ENCODE measurements at places on chromosomes 4 and X. TPM values are rescaled to one million over a fixed set of nuclear protein-coding genes. Genes with fewer than 3 reads are reported as not detected.

DNA sequence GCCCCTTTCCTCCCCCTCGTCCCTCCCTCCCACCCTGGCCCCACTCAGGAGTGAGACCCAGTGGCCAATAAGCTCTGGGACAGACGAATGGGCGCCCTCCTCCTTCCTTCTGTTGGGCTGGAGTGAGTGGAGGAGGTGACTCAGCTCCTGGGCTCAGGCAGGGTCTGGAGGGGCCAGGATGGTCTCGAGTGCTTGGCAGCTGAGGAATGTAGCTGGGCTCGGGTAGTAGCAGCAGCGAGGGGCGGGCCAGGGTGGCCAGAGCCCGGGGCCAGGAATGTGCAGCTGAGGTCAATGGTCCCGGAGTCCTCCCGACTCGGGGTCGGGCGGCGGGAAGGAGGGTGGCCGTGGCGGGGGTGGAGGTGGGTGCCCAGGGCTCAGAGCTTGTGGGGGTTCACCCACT, 15.0 kb downstream of the G6PD start:
- no peak for DNase-seq

DNA sequence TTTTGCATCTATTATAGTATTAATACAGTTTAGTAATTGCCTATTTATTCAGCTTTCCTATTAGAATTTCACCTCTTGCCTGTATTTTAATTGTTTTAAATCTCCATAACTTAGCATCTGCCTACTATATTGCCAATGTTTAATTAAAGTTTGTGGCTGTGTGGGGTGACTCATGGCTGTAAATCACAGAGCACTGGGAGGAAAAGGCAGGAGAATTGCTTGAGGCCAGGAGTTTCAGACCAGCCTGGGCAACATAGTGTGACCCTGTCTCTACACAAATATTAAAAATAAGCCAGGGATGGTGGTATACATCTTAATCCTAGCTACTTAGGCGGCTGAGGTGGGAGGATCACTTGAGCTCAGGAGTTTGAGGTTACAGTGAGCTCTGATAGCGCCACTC, 14.5 kb upstream of the CCSER1 start:
- no peak for DNase-seq

Gene EVC2
- total RNA-seq: 6.4 TPM

Gene GABRG1
- total RNA-seq: 0.36 TPM

DNA sequence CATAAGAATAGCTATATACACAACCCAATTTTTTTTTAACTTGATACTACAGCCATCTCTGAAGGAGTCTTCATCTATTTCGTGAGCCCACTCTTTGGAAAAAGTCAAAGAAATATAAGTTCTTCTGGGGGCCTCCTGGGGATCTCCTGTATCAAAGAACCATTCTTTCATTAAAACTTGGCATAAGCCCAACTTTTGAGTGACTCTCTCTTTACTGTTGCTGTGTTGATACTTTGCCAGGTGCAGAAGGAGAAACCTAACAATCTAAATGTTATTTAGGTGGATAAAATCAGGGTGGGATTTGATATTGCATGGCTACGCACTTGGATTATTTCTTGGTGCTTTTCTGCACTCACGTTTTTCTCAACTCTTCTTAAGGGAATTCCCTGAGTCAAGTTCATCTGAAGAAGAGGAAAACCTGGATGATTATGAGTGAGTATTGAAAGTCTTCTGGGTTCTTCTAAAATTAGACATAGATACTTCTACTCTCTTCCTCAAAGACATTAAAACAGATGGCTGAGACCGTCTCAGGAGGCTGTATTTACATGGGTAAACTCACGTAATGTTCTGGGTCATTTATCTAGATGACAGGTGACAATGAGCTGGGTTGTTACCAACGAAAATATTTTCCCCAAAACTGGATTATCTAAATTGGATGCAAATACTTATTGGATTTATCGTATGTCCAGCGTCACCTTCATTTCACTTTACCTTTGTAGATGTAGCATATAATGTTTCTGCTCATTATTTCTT, 25.2 kb downstream of the BMX start:
- DNase-seq: no peak

Gene EIF2S3
- total RNA-seq: 259 TPM

DNA sequence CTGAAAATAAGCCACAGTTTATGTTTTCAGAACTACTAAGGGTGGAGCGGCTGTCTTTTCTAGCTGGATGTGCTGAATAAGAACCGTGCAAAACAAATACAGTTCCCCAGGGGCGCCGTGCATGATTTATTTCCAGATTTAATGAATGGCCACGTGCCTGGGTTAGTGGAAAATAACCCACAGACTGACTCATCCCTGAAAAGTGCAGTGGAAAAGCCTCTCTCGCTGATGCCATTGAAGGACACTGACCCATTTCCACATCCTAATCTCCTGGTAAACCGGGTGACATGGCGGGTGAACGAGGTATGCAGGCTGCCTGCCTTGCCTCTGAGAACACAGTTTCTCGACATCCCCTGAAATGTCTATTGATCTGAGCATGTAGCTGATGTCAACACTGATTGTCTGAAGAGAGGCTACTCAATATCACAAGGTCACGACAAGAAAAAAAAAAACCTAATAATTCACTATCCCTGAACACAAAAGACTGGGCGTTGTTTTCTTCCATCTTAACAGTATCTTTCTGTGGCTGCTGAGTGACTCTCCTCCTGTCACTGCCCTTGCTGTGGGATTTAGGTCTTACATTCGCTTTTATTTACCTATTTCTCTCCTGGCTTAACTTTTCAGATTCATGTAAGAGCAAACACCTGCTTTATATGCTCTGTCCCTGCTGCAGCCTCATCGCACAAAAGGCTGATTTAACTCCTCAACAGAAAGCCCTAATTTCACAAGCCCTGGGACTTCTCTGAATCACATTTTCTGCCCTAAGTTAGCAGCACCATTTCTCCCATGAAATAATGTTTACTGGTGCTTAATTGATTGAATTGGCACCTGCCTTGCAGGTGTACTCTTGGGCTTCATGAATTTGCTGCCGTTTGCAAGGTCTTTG, 76.9 kb upstream of the SCOC start:
- DNase-seq: no peak

Gene REELD1
- total RNA-seq: not detected

- no peak for DNase-seq
Observed at GRCh38 chrX:71102292-71102691, 4.2 kb downstream of the CXorf65 start.

- no peak for DNase-seq
Observed at GRCh38 chr4:184312126-184312525, 94.5 kb upstream of the ENPP6 start.

GRCh38 chr4:118287711-118288451, 64.9 kb downstream of the PRSS12 start:
- DNase-seq: no peak

DNA sequence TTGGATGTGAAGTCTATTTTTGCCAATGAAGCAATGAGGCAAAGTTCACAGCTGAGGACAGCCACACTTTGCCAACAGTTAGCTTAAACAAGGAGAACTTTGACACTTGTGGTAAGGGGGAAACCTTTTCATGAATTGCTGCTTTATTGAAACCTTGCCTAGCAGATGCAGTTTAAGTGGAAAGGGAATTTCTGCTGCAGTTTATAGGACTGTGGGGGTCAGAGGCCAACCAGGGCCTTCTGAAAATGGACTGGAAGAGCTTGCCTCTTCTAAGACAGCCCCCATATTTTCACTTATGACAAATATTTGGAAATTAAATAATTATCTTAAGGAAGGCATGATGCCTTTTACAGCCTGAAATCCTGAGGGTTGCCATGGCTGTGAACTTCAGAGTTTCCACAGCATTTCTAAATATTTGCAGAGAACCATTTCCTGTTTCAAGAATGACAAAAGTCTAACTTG, 550.3 kb downstream of the RAB28 start:
- no peak for DNase-seq

- no peak for DNase-seq
Observed at GRCh38 chr4:149735796-149736195, 79.8 kb downstream of the IQCM start.

DNA sequence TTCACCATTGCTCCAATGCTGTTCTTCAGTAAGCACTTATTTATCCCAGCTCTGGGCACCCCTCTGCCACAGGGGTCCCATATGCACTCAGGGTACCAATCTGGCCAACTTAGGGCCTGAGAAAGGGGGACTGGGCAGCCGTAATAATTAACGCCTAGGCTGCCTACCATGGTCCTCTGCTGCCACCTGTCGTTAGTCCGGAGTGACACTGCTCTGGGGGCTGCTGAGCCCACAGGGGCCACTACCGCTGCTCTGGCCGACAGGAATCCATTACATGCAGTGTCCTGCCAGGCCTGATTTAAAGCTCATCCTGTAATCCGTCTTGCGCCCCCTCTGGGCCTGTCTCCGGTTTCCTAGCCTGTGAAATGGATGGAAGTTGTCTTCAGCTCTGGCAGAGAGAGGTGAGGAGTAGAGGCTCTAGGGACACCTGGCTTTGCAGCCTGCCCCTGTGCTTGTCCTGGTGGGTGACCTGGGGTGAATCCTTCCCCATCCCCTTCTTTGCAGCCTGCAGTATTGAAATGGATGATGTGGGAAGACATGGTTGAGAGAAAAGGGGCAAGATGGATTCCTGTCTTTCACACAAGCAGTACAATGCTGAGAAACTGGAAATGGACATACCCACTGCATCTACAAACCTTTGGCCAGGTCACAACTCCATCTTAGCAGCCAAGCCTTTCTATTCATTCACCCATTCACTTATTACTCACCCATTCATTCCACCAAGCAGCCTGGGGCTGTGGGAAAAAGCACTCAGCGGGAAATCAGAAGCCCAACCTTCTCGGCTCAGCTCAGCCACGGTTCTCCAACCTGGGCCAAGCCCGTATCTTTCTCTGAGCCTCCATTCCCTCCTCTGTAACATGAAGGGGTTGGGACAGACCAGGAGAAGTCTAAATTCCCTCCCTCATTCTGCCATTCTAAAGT, 116.3 kb upstream of the NALF2 start:
- DNase-seq: peak; percentile 80

DNA sequence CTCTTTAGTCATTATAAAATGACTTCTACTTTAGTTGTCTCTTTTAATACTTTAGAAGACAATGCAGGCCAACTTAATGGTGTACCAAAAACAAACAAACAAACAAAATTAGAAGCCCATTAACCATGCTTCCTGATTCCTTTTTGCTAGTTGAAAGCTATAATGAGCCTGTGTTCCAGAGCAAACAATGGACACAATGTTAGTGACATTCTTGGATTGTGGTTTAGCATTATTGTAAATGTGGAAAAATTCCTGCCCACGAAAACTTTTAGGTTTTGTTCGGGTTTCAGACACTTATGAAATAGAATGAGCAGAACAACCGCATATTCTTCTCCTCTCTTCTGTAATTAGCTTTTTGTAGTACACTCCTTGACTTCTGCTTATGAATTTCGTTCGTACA, 1682.7 kb upstream of the PCDH7 start:
- no peak for DNase-seq

GRCh38 chrX:132933170-132933569, 25.3 kb downstream of the HS6ST2 start:
- DNase-seq: no peak

Gene INTS12
- total RNA-seq: 13.8 TPM

DNA sequence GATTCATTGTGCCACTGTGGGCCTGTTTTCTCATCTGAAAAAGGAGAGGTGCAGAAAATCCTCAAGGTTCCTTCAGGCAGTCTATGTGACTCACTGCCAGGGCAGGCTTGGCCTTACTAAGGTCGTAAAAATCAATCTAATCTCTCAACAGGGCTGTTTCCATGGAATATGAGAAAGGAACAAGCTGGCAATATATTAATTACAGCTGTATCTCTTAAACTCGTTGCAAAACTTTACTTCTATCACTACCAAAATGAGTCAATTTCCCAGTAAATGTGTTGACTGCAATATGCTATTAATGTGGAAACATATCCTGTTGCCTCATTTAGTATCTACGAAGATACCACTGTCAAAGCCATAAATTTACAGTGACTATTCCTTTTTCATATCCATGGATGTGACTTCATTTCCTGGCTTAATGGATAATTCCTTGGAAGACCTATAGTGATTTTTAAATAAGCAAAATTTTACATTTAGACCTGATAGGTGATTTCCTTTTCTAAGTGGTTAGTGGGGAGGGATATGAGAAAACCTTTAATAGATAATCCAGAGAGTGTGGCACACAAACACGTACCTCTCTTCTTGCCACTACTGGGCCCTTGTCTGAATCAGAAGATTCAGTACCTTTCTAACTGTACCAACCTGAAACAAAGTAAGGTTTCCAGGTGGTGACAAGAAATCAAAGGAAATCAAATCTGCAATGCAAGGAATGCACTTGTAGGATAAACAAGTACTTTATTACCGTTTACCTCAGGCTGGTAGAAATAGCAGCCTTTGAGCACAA, 127.4 kb upstream of the FTHL17 start:
- no peak for DNase-seq

DNA sequence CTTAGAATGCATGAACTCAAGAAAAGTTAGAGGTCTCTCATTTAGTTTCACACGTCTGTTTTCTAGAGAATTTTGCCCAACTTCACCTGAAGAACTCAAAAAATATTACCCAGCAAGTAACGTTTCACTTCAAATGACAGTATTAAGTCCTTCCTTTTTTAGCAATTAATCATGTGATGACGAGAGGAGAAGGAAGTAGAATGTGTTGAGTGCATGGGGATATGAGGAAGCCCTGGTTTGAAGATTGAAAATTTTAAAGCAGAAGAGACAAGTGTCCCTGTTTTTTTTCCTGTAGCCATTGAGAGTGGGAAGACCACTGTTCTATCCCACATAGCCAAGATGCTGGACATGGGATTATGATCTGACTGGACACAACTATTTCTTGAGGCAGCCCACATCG, 406.3 kb upstream of the CPEB2 start:
- DNase-seq: no peak

Gene TSPAN6
- total RNA-seq: 58.1 TPM

Gene MAP3K15
- total RNA-seq: 2.1 TPM

Gene GAGE12J
- total RNA-seq: not detected

GRCh38 chrX:100650841-100651240, 6.8 kb downstream of the SRPX2 start:
- DNase-seq: no peak

Gene CXCL3
- 5.2 TPM for total RNA-seq

Gene AFM
- not detected for total RNA-seq

DNA sequence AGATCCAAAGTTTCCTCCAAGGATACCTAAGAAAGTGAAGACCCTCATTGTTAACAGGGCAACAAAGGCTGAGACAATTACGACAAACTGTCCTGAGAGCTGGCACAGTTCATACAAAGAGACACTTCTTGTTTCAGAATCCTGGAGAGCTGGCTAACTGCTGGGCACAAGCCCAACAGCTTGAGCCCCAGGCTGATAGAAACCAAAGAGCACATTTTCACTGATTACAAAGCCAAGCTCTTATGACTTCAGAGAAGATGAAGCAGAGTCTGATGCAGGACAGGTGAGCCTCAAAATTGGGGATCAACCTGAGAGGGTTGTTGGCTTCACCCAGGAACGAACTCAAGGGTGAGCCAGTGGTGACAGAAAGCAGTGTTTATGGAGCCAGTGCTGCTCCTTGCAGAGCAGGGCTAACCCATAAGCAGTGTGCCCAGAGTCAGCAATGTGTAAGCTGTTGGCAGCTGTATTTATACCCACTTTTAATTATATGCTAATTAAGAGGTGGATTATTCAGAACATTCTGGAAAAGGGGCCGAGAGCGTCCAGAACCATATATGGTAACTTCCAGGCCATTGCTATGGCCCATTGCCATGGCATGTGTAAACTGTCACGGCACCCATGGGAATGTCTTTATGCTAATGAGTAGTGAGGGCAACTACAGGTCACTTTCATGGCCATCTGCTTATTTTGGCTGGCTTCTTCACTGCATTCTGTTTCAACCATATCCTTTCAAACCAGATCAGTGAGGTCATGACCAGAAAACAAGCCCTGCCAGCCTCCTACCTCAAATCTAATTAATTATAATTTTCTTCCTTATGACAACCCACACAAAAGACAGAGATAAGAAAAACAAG, 183.7 kb downstream of the EVC2 start:
- DNase-seq: no peak
